ENCODE measurements at places on chromosomes 2 and 18. TPM values are rescaled to one million over a fixed set of nuclear protein-coding genes. Genes with fewer than 3 reads are reported as not detected.

DNA sequence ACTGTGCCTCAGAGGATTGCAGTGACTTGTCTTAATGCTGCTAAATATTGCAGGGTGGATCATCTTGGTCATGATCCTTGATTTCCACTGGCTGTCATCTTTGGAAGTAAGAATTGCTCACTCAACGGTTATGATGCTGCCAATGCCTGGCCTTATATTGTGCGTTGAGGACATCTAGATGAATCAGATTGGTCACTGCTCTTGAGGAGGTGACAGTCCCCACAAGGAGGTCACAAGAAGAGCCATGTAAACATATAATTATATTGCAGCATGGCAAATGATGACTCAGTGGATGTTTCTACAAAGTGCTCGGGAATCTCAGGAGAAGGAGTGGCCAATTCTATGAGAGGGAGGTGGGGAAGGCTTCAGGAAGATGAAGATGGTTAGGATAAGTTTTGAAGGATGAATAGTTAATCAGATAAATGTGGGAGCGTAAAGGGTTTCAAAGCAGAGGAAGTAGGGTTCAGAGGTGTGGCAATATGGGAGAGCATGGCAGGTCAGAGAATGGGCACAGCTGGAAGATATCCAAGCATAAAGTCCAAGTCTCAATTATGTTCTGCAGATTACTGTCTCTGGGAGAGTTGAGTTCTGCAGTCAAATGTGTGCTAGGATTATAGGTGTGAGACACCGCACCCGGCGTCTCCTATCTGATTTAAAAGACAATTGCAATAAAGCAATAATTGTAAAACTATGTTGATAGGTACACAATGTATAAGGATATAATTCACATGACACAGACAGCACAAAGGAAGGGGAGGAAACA, 21.3 kb upstream of the TMEM131 start:
- no peak for DNase-seq

DNAJC27 gene
- total RNA-seq = 15.6 TPM

- no peak for DNase-seq
Observed at GRCh38 chr18:63480476-63480875, 3.7 kb downstream of the SERPINB5 start.

- no peak for DNase-seq
Observed at GRCh38 chr18:3683483-3683882, 233.5 kb downstream of the TGIF1 start.

DNA sequence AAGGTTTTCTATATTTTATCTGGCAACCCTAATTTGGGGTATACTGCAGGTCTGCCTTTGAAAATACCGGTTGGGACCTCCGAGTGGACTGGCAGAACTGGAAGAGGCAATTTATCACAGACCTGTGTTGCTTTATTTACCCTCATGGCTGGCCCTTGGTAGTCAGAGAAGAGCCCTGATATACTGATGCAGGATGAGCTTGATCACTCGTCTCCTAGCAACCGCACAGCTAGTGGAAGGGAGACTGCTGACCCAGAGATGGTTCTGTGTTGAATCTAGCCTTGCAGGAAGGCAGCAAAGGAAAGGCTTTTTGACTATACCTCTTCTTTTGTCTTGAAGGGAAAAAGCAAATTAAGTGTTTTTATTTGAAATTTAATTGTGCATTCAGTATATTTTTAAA, 154.7 kb downstream of the EML6 start:
- DNase-seq = no peak

GRCh38 chr18:10201659-10202058, 252.8 kb upstream of the APCDD1 start:
- DNase-seq = no peak

ANKRD53 gene
- 1.4 TPM for total RNA-seq

DNA sequence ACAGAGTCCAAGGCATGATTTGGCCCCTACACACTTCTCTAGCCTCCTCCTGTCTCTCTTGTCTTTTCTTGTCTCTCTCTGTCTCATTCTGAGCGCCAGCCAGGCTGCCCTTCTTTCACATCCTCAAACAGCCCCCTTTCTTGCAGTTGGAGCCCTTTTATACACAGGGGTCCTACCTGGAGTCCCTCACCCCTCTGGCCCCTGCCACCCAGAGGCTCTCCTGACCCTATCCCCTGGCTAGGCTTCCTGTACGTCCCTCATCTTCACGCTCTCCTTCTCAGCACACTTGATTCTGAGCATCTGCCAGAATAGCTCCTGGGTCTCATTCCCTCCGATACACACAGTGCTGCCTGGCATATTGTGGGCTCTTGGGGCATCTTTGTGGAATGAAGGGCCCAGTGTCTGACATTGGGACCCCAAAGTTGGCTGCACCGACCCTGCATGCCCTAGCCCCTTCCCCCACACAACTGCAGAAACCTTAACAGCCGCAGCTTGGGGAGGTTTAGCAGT, 261.9 kb downstream of the DYSF start:
- DNase-seq = no peak

GRCh38 chr2:127498386-127498785, 27.9 kb downstream of the IWS1 start:
- DNase-seq = no peak

DNA sequence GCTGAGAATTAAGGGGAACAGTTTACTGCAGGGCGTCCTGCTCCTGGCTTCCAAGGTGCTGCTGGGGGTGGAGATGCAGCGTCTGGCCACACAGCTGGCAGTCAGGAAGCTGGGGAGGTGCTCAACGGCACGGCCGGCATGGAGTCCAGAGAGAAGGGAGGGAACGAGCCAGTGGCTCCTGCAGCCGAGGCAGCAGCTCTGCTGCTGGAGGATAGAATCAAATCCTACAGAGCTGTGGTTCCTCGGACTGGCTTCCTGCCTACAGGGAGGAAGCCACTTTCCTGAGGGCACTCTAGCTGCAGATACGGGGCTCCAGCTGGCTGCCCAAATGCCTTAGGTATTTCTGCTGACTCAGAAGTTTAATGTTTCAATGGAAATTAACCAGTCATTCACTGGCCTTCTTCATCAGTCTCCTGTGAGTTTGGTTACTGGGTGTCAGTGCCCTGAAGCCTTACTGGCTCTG, 266.3 kb downstream of the TWIST2 start:
- no peak for DNase-seq

DNA sequence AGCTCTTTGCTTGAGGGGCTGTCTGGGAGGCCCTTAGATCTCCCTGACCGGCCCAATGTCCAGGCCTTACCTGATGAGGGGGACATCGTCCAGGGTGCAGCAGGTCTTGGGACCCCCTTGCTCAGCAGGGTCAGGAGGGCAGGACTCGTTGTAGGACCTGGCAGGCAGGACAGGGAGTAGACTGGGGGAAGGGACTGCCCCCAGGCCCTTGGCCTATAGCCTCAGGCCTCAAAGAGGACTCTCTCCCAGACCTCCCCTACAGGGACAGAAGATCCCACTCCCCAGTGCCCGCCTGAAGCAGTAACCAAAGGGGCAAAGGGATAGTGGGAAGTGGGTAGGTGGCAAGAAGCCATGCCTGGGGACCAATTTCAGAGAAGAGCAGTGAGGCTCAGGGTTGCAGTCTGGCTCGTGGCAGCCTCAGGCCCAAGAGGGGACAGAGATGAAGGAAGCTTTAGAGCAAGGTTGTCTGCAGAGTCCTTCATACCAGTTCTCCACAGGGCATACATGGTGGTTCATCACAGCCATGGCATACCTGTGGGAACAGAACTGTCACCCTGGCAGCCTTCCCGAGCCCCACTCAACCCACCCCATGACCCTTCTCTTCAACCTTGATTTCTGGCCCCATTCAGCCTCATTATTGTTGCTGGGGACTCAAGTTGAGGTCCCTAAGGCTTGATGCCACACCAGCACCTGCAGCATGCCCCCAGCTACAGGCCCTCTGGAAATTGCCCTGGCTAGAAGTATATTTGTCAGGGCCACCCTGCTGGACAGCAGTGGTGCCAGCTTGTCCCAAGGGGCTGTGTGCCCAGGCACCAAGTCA, 1.3 kb downstream of the TMEM150A start:
- no peak for DNase-seq

CHRND gene
- not detected for total RNA-seq

UGT1A7 gene
- not detected for total RNA-seq

DNA sequence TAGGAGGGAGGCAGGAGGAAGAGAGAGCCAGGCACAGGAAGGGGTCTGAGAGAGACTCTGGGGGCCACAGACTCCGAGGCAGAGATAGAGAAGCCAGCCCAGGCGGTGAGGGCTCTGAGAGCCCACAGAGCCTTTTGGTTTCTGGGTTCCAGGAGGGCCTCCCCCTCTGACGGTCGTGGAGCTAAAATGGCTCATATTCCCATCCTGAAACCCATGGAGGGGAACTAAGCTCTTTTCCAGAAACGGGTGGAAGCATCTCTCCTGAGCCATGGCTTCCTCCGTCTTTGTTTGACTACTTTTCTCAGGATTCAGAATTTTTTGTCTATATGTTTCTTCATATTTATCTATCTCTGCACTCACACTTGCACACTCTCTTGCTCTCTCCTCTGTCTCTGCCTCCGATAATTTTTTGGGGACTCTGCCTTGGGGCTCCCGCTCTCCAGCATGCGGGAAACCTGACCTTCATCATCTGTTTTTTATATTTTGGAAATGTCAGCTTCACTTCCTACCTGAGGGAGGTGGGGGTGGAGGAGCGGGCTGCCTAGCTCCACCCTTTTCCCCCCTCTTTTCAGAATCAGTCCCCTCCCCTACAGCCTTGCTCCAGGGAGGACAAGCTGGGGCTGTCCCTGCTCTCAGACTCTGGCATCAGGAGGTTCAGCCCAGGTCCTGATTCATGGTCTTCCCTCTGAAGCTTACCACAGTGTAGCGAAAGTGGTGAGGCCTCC, 5.0 kb upstream of the PKDCC start:
- no peak for DNase-seq

GRCh38 chr2:223995569-223995968, 38.3 kb downstream of the MRPL44 start:
- no peak for DNase-seq

GRCh38 chr18:33184958-33185357, 255.6 kb downstream of the CCDC178 start:
- DNase-seq = no peak

- DNase-seq = no peak
Observed at GRCh38 chr2:83689402-83689801, 769.7 kb downstream of the SUCLG1 start.

DNA sequence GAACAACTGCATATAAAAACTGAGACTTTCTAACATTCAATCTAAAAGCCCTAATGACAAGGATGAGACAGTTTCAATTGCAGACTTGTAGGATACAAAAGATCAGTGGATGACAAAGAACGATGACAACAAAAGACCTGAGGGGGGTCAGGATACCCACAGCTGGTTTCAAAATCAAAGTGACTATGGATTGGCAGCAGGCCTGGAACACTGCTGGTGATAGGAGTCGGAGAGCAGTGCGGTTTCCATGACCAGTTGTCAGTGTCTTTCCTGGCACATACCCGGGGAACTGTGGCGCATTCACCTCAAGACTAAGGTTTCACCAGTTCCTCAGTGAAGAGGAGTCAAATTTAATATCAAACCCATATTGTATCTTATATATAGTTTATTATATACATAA, 42.0 kb downstream of the EHD3 start:
- DNase-seq = no peak

- DNase-seq = no peak
Observed at GRCh38 chr2:149664896-149665295, 77.3 kb upstream of the MMADHC start.

DNA sequence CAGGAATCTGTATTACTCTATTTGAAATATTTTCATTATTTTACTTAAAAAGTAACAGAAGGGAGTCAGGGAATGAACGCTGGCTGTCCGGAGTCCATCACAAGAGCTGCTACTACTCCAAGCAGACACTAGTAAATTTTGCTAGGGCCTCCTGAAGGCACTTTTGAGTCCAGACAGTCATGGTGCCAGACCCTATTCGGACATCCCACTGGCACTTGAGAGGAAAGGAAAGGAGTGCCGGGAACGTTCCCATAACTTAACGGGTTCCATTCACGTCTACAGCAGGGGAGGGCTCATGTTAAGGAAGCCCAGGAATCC, 563 bp upstream of the GMCL1 start:
- no peak for DNase-seq

STARD6 gene
- not detected for total RNA-seq

GRCh38 chr2:11481789-11482472, 16.0 kb upstream of the E2F6 start:
- DNase-seq = no peak

DNA sequence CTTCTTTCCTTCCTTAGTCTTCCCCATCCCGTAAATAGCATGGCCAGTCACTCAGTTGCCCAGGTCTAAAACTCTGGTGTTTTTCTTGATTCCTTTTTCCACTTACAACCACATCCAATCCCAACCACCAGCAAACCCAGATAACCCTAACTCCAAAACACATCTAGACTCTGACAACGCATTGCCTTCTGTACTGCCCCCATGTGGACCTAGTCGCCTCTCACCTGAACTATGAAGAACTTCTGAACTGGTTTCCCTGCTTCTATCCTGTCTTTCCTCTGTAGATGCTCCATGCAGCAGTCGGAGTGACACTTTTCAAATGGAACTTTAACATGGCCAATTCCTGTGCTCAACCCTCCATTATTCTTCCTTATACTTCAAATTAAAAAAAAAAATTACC, 26.5 kb downstream of the ST6GAL2 start:
- DNase-seq = no peak

- DNase-seq = no peak
Observed at GRCh38 chr2:147657086-147658000, 187.5 kb upstream of the ACVR2A start.

SH3YL1 gene
- total RNA-seq = 48.4 TPM

DNA sequence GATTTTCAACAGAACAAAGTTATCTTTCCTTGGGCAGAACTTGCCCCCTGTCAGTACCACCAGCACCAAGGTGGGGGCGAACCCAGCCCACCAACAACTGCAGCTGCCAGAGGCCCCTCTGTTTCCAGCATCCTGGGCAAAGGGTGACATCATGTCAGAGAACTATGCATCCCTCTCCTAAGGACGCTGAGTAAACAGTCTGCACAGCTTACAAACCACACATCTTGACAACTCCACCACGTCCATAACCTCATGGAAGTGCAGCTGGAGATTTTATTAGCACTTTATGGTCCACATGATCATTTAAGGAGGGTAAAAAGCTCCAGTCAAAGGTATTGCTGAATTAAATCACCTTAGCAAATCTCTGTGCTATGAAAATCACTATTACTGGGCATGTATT, 40.4 kb downstream of the PIEZO2 start:
- no peak for DNase-seq

SLC14A1 gene
- 6.1 TPM for total RNA-seq

MFSD2B gene
- not detected for total RNA-seq

GRCh38 chr2:149161481-149162225, 123.2 kb downstream of the LYPD6B start:
- DNase-seq = peak; percentile 7

RAPGEF4 gene
- not detected for total RNA-seq

GRCh38 chr2:222887124-222887523, 26.3 kb downstream of the ACSL3 start:
- DNase-seq = no peak

GRCh38 chr2:72846171-72847095, 20.6 kb upstream of the EXOC6B start:
- DNase-seq = no peak
